Nucleus accumbens (tissue), 56 donors: ENCODE measurements at places on chromosomes 12 and 14.

DNA sequence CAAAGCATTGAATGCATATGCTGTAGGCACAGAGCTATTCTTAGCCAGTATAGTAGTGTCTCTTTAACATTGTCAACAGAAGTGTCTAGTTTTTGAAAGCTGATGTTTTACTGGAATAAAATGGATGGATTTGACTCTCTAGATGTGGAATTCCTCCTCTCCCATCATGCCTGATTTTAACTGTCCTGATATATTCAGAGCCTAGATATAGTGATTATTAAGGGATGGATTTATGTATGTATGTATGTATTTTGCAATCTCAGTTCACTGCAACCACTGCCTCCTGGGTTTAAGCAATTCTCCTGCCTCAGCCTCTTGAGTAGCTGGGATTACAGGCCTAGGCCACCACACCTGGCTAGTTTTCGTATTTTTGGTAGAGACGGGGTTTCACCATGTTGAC lies 144.8 kb upstream of the NAV3 start:
- no peak for DNase-seq

GRCh38 chr14:69648480-69649451 lies 37.4 kb downstream of the SUSD6 start:
- no peak for DNase-seq

GRCh38 chr14:101474563-101475455 lies 86.5 kb upstream of the DIO3 start:
- no peak for DNase-seq

GRCh38 chr14:75003250-75004027 lies 718 bp downstream of the EIF2B2 start:
- DNase-seq = no peak

DNA sequence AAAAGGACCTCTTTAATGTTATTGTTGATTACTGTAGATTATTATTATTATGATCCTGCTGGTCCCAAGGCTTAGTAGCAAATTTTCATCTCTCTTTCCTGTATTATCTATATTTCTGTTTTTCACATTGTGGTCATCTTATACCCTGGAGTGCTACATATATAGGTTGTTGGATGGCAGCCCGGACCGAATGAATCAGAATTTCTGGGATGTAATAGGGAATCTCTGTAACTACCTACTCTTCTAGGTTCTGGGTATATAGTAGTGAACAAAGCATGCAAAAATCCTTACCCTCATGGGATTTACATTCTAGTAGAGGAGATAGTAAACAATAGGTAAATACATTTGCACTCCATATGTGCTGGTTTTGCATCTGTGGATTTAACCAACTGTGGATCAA lies 31.4 kb downstream of the NUBPL start:
- DNase-seq = no peak

DNA sequence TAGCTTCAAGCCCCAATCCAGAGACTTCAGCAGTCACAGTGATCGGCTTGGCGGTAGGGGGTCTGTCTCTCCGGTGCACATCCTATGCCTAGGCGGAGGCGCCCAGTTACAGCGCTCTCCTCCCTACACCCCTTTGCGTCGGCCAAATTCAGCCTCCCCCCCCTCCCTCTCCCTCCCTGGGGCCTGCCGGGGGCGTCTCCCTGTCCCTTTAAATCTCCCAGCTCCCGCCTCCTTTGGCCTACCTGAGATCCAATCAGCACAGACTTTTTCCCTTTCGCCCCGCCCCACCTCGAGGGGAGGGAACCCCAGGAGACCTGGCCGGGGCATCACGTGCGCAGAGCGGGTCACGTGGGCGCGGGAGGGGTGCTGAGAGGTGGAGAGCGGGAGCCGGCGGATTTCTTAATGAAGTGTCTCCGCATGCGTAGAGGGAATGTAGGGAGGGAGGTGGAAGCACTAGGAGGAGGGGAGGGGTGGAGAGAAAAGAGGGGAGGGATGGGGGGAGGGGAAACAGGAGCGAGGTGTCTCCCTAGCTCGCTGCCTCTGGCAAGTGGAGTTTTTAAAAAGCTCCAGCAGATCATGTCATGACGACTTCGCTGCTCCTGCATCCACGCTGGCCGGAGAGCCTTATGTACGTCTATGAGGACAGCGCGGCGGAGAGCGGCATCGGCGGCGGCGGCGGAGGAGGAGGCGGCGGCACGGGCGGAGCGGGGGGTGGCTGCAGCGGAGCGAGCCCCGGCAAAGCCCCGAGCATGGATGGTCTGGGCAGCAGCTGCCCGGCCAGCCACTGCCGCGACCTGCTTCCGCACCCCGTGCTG lies at the start of gene HOXC13:
Gene HOXC13 (plus strand): TSS at position 506 of the 815 bp plus-strand sequence. CDS start 76 bp downstream, at position 582.
- DNase-seq = no peak

- DNase-seq = no peak
These were observed 412.8 kb upstream of the MGAT4C start for GRCh38 chr12:86669010-86669409.

DNA sequence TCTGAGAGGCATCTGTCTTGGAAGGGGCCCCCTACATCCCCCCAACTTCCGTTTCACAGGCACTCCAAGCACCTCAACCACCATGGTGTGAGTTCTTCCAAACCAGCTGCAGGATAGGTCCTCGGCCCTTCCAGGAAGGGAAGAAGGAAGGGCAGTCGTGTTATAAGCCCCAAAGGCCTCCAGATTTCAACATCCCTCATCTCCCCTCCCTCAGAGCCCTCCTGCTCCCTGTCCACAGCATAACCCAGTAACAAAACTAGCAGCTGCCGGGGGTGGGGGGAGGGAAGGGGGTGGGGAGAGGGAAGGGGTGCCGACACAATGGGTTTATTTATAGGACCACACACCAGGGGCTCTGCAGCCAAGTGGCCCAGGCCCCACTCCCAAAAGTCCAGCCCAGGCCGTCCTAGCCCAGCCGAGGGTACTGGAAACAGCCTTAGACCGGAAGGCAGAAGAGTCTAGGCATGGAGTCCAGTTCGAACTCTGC lies 18.3 kb downstream of the NCKAP5L start:
- DNase-seq = peak; percentile 10

DNA sequence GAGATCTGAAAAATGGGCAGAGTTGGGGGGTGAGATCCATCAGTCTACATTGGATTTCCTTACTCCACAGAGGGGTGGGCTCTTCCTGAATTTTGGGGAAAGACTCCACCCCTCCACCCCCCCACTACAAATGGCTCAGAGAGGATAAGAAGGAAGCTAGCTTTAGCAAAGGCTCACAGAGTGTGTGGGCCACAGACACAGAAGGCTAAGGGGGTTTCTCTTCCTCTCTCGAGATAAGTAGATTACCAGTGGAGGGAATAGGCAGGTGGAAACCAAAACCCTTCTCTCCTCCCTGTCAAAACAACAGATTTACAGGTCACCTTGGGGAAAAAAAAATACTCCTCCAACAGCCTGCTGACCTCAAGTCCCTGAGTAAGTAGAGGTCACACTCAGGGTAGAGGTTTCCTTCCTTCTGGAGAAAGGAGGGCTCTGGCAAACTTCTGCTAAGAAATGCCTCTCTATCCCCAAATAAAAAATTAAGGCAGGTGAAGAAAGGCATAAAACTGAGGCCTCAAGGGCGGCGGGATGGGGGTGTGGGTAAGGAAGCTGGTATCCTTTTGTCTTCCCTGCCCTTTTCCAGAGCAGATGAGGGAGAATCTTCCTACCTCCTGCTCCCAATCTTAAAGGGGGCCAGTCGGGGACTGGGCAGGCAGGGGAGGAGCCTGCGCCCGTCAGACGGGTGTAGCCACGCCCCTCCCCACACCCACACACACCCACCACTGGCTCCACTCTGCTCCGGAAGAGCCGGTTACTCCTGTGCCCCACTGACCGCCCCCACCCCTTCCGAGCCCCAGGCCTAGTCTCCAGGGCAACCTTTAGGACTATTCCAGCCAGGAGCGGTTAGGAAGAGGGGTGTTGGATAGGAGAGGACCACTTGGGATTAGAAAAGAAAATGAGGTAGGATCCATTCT lies 1.9 kb upstream of the BAZ2A start:
- no peak for DNase-seq

- no peak for DNase-seq
These were observed 45.1 kb upstream of the PNMA1 start for GRCh38 chr14:73759183-73759713.

- no peak for DNase-seq
These were observed 225.4 kb downstream of the BTG1 start for GRCh38 chr12:91920276-91920675.

DNA sequence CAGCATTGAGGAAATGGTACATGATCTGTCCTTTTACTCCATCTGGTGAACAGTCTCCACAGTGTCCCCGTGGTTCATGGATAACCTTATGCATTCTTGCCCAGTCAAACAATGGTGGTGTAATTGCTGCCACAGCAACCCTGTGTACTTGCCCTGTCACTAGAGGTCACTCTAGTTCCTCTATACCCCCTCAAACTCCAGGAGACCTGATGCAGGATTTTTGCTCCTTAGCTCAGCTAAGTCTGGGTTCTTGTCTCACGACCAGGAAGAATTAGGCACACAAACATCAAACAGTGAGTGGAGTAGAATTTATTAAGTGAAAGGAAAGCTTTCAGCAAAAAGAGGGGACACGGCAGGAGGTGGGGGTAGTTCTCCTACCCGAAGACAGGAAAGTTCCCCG lies 24.7 kb upstream of the EEA1 start:
- DNase-seq = no peak

GRCh38 chr12:1829306-1829900 lies 9.0 kb downstream of the LRTM2 start:
- no peak for DNase-seq

DNA sequence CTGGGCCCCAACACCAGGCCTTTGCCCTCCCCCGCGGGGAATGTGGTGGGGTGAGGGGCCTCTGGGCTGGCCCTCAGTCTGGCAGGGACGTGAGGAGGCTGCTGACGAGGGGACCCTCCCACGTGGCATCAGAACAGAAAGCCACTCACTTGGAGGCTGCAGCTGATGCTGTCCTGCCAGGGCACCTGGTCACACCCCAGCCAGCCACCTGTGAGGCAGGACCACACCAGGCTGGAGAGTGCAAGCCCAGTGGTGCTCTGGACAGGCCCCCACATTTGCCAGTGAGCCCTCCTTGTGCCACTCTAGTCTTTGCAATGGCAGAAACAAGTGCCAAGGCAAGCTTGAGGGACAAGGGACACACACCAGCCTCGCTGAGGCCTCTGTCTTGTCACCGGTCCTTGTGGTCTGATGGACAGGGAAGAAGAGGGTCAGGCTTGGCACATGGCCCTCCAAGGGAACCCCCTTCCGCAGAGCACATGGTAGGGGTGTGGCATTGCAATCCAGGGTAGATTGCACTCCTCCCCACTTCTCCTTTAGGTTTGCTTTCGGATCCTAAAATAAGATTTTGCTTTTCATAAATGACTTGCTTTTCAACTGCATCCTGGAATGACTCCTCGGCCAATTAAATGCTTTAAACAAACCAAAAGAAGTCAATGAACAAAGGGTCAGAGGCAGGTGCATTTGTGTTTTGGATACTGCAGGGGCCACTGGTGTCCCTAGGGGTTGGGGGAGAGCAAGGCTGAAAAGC lies 53.7 kb downstream of the CCDC88C start:
- no peak for DNase-seq

- DNase-seq = no peak
These were observed 74.7 kb downstream of the GSC start for GRCh38 chr14:94695231-94695630.

DNA sequence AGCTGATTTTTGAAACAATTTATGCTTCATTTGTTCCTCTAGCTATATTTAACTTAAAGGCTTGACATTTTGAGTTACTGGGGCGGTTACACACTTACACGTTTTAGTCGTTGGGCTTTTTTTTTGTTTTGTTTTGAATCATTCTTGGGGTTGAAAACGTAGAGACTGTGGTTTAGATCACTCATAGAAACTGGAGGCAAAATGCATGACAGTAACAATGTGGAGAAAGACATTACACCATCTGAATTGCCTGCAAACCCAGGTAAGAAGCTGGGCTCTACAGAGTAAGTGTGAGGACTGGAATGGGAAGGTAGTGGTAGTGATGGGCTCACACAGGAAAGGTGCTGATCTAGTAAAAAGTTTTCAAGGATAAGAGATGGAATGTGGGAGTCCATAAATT lies at the start of gene CLEC2D:
Gene CLEC2D (plus strand): TSS at position 180 of the 400 bp plus-strand sequence. CDS start 22 bp downstream, at position 202.
- DNase-seq = no peak

DNA sequence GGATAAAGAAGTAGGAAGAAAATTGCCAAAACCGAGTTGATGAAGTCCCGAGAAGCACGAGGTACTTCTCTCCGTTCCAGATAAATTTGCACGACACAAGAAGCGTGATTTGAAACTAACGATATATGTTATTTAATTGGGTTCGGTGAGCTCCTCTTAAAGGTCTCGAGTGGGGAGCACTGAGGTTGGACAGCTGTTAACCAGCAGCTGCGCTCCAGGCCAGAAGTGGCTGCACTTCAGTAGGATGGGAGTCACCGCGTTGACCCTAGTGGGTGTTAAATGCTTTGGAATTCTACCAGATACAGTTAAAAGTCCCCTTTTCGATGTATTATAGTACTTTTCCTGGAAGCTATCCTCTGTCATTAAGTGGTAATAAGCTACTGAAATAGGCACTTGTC lies 953 bp upstream of the DCAF5 start:
- DNase-seq = no peak

DNA sequence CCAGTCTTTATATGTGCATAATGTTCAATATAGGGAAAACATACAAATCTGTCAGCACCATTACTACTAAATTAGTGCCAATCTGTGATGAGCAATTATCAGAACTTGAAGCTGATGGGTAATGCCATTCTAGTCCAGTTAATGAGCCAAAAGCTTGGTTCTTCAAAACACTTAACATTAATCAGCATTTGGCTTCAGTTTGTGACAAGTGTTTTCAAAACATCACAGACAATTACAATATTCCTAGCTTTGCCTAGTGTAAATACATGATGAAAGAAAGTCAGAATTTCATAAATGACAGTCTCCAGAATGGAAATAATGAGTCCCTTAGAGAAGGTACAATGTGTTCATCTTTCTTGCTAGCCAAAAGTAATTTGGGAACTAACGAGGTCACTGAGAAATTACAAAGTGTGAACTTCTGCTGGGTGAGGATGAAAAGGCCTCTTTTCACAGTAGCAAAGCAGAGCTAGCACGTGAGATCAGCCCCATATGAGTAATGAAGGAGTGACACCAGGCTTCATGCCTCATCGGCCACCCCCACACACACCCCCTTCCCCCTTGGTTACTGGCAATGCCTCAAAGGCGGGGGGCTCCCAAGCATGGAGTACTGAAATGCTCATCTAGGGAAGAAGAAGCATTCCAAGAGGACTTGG lies 180.6 kb upstream of the EEA1 start:
- no peak for DNase-seq

- DNase-seq = no peak
These were observed 15.7 kb downstream of the CREBL2 start for GRCh38 chr12:12627308-12627827.

GRCh38 chr12:110372056-110372425 lies 31.5 kb downstream of the ANAPC7 start:
- no peak for DNase-seq

DNA sequence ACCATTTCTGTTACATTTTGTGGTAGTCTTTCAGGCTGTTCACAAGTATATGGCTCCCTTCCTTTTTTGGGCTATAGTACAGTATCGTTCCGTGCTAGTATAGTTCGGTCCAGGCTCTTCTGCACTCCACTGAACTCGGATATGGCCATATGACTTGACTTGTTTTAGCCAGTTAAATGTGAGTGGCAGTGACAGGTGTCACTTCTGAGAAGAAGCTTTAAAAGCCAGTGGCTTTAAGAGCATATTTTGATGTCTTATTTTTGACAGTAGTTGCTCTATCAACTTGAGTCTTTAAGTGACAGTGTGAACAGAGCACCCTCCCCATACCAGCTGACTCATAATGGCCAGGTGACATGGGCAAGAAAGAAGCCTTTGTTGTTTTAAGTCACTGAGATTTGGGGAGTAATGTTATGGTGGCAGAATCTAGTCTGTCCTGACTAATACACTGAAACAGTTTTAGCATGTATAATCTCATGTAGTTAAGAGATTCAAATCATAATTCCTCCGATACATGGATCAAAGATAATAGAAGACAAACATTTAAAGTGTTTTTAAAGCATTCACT lies 64.6 kb downstream of the ANO4 start:
- no peak for DNase-seq
